Activated CD8-positive, alpha-beta memory T cell treated with anti-CD3 and anti-CD28 coated beads for 1 hour (primary cell): ENCODE measurements at places on chromosomes 6 and 20.

- DNase-seq, result no peak
Measured at GRCh38 chr6:56699066-56699654, 56.5 kb upstream of the DST start.

DNA sequence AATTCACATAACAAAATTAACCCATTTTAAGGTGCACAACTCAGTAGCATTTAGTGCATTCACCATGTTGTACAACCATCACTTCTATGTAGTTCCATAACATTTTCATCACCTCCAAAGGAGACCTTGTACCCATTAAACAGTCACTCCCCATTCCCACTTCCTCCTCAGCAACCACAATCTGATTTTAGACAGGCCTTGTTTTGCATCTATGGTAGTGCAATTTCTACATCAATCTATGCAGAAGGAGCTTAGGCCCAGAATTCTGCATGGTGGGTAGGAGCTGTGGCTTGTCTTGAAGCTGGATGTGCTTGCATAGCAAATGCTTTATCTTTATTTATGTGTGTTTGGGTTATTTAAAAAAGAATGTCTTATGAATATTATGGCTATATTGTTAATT is 13.5 kb upstream of the HLA-DQA1 start:
- DNase-seq, result no peak

GRCh38 chr6:110552901-110553641 is 76.7 kb upstream of the SLC22A16 start:
- no peak for DNase-seq

GRCh38 chr6:54993294-54993693 is 146.7 kb downstream of the FAM83B start:
- no peak for DNase-seq

GRCh38 chr6:137233911-137234863 is 15.0 kb upstream of the IFNGR1 start:
- DNase-seq, result no peak
